Hepatocyte (in vitro differentiated cells): ENCODE measurements at places on chromosomes 6 and 20. TPM values are rescaled to one million over a fixed set of nuclear protein-coding genes. Genes with fewer than 3 reads are reported as not detected.

The SRSF3 gene
- polyA plus RNA-seq, result 190 and 192 TPM in 2 replicates

The DLL1 gene
- 3.1 and 3.6 TPM in 2 replicates for polyA plus RNA-seq

The SAPCD1 gene
- 1.8 and 2.0 TPM in 2 replicates for polyA plus RNA-seq

The PKIB gene
- polyA plus RNA-seq, result 73.8 and 77.6 TPM in 2 replicates

The SYNGAP1 gene
- 4.9 and 5.7 TPM in 2 replicates for polyA plus RNA-seq

GRCh38 chr20:59484228-59484627 lies 120.1 kb upstream of the PHACTR3 start:
- H3K27ac ChIP-seq, result no peak overlapping the region
- no peak for DNase-seq
- H3K27me3 ChIP-seq, result no peaks in the 10 kb centered on the region
- no peak overlapping the region for H3K4me3 ChIP-seq

- H3K4me3 ChIP-seq, result no peak overlapping the region
- H3K27me3 ChIP-seq, result no peaks in the 10 kb centered on the region
- H3K4me1 ChIP-seq, result no peaks in the 10 kb centered on the region
These were observed 332.7 kb downstream of the CENPW start for GRCh38 chr6:126672649-126673048.

DNA sequence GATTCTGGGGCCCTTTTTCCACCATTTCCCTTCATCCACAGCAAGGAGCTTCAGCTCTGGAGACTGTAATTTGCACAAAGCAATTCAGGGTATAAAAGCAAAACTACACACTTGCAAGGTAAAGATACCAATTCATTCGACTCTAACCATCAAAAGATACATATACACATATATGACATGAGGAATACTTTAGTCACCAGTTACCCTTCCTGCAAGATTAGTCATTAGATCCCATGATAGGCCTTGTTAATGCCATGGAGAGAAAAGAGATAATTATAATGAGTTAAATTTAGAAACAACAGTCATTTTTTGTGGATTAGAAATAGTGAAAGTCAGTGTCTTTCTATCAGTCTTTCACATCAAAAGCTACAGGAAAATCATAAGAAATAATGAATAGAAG lies 204.2 kb downstream of the KCNQ5 start:
- H3K36me3 ChIP-seq, result no peaks in the 10 kb centered on the region
- H3K27me3 ChIP-seq, result no peaks in the 10 kb centered on the region
- DNase-seq, result no peak
- no peak overlapping the region for H3K27ac ChIP-seq
- H3K4me3 ChIP-seq, result no peak overlapping the region
- H3K4me1 ChIP-seq, result no peaks in the 10 kb centered on the region
